ENCODE measurements at places on chromosomes 6 and 20. TPM values are rescaled to one million over a fixed set of nuclear protein-coding genes. Genes with fewer than 3 reads are reported as not detected.

Gene SYCP2
- 4.1 TPM for total RNA-seq

Gene GTSF1L
- total RNA-seq: not detected

Gene NOL4L
- total RNA-seq: 13.0 TPM

Gene DBNDD2
- 2.9 TPM for total RNA-seq

Gene C6orf15
- total RNA-seq: not detected

Gene GFRAL
- not detected for total RNA-seq

Gene SGK2
- 0.41 TPM for total RNA-seq

Gene OVOL2
- total RNA-seq: 0.41 TPM

Gene GCNT2
- 19.2 TPM for total RNA-seq

Gene ASXL1
- 64.8 TPM for total RNA-seq

Gene DSP
- 6.9 TPM for total RNA-seq

Gene FGD2
- 0.82 TPM for total RNA-seq

Gene RIMS1
- 466 TPM for total RNA-seq

Gene LINC00237
- 0.82 TPM for total RNA-seq

Gene ROS1
- total RNA-seq: not detected

Gene AGPAT4
- total RNA-seq: 44.4 TPM

Gene BTNL2
- not detected for total RNA-seq
